ENCODE measurements at places on chromosomes 7 and 10. TPM values are rescaled to one million over a fixed set of nuclear protein-coding genes. Genes with fewer than 3 reads are reported as not detected.
A peak's percentile ranks its signal among the peaks of the same experiment; 100 is the strongest.

DNA sequence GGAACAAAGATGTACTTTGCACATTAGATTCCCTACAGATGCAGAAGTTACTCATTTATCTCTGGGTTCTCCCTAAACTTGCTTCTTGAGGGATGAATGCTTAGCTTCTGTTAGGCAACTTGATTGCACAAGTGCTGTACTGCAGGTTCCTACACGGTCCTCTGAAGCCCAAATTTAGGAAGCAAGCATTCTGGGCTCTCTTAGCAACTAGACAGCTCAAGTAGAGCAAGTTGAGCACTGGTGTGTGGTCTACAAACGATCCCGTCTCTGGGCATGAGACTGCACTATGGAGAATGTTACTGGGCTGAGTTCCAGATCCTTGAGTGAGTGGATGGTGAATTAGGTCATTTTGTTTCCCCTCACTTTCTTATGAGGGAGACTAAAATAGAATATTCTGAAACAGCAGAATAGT, 14.3 kb downstream of the SEMA3D start:
- DNase-seq, result peak; percentile 56

DNA sequence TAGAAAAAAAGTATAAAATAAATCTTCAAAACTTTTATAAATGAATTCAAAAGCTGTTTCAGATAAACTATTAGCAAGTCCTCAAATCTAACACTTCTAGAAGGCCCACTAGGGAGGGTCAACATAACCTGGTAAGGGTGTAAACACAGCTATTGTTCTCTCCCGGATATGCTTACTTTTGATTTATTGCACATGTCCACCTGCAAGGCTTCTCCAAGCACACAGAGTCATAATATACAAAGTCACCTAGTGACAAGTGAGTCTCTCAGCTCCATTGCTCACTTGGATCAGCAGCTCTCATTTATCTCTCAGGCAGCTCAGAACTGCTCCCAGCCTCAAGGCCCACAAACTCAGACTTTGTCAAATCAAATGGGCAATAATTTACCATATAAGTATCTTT, 44.0 kb upstream of the COL1A2 start:
- no peak for DNase-seq

GRCh38 chr10:10132009-10132408, 885.7 kb upstream of the CELF2 start:
- DNase-seq, result no peak

DNA sequence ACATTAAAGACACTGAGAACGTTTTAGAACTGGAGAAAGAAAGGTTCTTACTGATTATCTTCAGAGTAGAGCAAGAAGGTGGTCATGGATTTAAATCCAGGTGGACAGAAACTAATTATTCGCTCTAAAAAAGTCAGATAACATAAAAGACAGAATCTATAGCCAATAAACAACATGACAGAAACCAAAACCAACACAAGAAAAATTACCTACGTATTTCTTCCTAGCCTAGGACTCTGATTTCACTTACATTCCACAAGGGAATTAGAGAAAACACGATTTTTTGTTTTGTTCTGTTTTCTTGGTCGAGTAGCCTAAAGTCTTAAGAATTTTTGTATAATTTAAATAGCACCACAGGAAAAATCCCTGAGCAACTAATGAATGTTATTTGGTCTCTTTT, 15.1 kb downstream of the CPA1 start:
- DNase-seq, result no peak

DNA sequence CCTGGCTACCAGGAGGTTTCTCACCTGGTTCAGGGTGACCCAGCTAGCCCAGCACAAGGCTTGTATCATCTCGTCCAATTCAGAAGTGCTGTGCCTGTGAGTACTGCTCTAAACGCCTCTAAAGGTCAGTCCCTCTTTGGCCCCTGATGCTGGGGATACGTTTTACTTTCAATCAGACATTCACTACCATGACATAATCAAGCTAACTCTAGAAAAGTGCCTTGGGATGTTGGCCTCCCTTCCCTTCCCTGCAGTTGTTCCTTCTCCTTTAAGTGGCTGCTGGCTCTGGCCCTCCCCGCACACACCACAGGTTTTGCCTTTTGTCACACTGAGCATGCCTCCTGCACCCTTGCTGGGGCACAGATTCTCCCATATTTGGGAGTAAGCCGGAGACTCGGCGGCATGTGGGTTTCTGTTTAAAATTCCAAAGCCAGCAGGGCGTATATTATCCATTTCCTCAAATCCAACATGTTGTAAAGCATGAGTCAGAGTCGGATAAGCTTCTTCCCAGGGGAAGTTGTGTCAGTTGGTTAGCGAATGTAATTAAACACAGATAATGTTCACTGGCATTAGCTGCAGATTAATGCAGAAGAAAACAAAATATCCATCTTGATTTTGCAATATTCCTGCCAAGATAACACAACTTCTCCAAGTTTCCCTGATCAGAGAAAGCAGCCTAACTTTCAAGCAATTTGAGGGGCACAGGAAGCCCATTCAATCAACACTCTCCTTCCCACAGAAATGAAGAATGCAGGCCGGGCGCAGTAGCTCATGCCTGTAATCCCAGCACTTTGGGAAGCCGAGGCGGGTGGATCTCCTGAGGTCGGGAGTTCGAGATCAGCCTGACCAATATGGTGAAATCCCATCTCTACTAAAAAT, 31.8 kb upstream of the VCL start:
- peak; percentile 93 for DNase-seq

DNA sequence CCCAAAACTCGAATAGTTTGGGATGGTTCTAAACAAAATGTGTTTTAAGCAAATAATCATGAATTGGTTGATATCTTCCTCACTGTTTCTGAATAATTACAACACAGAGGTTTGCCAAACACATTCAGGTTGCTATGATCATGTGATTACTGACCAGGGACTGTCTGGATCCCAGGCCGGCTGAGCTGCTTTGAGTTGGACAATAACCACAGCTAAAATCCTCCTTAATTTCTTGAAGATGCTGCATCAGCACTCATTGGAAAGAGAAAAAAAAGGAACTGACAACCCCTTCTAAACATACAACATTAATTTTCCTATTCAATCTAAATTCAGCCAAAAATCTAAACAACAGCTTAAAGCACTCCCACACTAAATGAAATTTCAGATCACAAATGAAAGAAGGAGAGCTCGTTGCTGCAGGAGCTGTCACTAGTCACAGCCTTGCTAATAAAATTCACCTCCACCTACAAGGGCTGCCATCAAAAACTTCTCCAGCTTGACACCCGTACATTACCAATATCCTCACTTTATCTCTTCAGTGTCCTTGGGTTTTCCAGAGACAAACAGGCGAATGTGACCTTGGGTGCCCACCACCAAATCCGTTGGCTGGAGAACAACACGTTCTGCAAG, 560.2 kb downstream of the KCNMA1 start:
- no peak for DNase-seq

GRCh38 chr7:128131731-128132130, 100.5 kb upstream of the LRRC4 start:
- no peak for DNase-seq

DNA sequence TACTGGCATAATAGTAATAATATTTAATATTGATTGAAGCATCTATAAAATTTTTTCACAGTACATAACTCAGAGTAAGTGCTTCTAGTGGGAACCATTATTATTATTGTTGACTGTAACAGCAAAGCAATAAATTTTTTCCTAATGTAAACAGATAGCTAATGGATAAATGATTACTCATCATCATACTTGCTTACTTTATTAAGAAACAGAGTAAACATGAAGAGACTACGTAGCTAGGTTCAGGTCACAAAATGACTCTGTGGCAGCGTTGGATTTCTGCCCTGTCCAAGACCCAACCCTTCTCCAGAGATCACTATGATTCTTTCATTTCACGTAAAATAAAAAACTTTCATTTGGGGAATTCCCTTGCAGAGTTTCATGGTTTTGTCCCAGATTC, 8.3 kb upstream of the ABCB5 start:
- DNase-seq, result no peak

- DNase-seq, result no peak
Observed at GRCh38 chr7:87119581-87119980, 32.7 kb upstream of the DMTF1 start.

DNA sequence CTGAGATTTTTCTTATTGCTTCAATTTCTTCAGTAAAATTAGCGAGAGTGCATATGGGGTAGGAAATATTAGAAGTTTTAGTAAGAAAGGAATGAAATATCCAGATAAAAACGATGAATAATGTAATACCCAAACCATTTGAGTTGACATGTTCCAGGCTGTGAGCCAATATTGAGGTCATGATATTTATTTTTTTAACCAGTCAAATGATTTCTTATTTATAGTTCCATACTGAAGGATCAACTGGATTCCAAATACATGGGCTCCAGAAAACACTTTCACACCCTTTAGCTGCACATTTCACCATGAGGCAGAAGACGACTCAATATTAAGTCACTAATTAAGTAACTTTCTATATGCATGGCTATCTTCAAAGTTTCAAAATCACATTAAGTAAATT, 312.5 kb downstream of the PPP1R3A start:
- no peak for DNase-seq

- DNase-seq, result no peak
Observed at GRCh38 chr10:15436696-15437095, 65.6 kb upstream of the FAM171A1 start.

- no peak for DNase-seq
Observed at GRCh38 chr7:74007242-74007567, 20.8 kb upstream of the ELN start.

DNA sequence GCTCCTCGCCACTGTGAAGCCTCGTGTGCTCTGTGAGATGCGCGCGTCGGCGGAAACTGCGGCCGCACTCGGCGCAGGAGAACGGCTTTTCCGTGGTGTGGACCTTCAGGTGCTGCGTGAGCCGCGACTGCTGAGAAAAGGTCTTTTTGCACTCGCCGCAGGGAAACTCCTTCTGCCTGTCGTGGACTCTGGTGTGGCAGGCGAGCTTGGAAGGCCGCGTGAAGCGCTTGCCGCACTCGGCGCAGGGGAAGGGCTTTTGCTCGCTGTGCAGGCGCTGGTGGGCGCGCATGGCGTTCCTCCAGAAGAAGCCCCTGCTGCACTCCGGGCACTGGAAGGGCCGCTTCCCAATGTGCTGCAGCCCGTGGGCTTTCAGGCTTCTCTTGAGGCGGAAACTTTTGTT, 13.7 kb upstream of the ZNF786 start:
- DNase-seq, result no peak

- DNase-seq, result no peak
Observed at GRCh38 chr10:92385831-92386230, 94.9 kb downstream of the MARCHF5 start.

DNA sequence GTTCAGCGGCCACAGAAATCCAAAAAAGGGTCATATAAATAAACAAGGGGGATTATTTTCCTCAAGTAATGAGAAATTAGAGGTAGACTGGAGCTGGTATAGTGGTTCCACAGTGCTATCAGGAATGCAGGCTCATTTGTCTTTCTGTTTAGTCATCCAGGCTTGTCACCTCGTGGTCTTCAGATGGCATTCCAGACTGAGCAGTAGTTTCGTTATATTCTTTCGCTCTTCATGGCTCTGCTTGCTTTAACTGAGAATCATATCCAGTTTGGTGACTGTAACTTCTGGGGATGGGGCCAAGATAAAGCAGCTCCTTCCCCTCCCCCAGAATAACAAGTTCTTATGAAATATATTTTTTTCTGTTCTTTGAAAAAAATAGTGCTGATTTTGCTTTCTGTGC, 9.5 kb downstream of the ANKIB1 start:
- peak; percentile 43 for DNase-seq

GRCh38 chr7:153432063-153432462, 620.1 kb upstream of the DPP6 start:
- no peak for DNase-seq

DNA sequence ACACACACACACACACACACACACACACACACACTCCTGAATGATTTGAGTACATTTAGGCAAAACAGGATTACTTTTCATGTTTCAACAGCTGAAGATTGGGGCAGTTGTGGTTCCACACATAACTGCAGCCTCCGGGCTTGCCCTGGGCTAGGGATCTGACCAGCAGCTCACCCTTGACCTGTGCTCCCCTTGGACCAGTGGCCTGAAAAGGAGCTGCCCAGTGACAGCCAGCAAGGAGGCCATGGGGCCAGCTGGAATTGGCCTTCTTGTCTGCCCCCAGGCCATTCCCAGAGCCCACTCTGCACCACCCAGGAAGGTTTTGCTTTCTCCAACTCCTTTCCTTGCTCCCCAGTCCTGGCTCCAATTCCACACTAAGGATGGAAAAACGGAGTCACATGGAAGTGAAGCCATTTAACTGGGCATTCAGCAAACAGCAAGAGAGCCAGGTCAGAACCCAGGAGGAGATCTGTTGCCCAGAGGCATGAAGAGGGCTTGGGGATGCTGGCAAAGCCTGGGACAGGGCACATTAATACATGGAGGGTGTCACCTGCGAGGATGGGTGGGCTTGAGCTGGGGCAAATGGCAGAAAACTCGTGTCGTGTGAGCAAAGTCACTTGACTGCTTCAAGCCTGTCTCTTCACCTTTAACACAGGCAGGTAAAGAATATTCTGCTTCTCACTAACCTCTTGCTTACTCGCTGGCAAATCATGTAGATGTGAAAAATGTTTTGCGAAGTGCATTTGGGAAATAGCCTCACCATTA, 61.5 kb upstream of the GDF10 start:
- DNase-seq, result no peak

DNA sequence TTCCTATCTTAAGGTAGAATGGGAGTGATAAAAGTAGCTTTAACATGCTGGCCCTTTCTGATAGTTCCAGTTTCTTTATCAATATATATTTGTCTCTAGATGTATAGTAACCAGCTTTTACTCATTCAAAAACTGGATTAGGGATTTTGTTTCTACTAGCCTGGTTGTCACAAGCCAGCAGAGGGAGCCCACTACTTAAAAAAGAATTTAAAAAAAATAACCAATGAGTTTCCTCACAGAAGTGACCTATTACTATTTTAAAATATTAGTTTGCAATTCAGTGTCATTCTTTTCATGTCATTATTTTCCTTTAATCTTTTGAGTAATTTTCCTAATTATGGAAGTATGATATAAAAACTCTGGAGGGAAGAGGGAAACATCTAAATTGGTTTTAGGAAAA, 142.1 kb downstream of the PHTF2 start:
- DNase-seq, result no peak

- DNase-seq, result no peak
Observed at GRCh38 chr7:55438757-55439525, 73.8 kb downstream of the LANCL2 start.

The ADAP1 gene
- 11.9 TPM for total RNA-seq

The UPK3B gene
- 1.7 TPM for total RNA-seq

The MYL10 gene
- total RNA-seq, result not detected

The OR6V1 gene
- not detected for total RNA-seq

The PPP1R17 gene
- not detected for total RNA-seq

The TMEM184A gene
- total RNA-seq, result 0.06 TPM

The LIPK gene
- not detected for total RNA-seq

The ADAM22 gene
- total RNA-seq, result 8.4 TPM

The CPN1 gene
- not detected for total RNA-seq

The AQP1 gene
- 1,062 TPM for total RNA-seq

The GALNT17 gene
- total RNA-seq, result 5.8 TPM

The TSPAN33 gene
- 16.5 TPM for total RNA-seq

All from aorta (tissue), 5 donors.